ENCODE measurements at places on chromosomes 12 and 14.
A peak's percentile ranks its signal among the peaks of the same experiment; 100 is the strongest.

DNA sequence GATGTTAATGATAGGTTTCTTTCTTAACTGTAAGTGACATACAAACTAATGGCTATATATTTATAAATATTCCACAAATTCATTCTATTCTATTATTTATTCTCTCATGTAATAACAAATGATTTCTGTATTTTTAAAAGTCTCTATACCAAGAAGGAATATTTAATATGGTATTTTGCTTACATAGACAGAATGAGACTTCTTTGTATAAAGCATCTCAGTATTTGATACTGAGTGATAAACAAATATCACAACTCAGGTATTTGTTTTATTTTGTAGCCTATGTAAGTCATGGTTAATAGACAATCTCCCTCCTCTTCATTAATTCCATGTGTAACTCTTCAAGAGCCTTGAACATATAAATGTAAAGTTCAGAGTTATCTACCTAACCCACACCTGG, 18.0 kb downstream of the ATL1 start:
- no peak for DNase-seq

DNA sequence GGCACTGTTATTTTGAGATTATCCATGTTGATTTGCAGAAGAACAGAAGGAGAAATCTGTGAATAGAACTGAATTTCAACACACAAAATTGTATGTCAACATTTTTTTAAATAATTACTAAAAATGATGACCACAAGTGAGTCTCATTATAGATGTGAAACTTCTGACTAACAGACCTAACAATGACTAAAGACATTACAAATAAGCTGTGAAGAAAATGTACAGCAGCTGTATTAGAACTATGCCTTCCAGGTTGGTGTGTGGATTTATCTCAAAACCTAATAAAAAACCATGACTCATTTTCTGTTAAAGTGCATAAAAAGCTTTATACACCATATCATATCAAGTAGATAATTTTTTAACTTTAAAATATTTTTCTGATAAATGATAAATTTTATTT, 22.5 kb upstream of the FOXG1 start:
- DNase-seq = no peak

GRCh38 chr12:124745465-124745890, 118.2 kb downstream of the SCARB1 start:
- no peak for DNase-seq

DNA sequence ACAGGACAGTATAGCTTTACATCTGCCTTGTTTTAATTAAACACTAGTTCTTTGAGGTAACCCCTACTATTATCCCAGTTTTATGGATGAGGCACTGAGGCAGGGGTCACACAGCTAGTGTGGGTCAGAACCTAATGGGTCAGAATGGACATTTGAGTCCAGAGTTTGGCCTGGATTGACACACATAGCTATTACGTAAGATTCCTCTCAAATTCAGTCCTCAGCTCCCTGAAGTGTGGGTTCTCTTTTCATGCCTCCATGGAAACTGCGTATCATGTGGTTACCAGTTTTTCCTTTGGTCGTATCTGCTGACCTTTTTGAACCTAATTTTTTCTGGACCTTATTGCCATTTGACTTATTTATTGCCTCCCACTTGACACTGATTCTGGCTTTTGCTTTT, 40.4 kb downstream of the PSEN1 start:
- DNase-seq = no peak

DNA sequence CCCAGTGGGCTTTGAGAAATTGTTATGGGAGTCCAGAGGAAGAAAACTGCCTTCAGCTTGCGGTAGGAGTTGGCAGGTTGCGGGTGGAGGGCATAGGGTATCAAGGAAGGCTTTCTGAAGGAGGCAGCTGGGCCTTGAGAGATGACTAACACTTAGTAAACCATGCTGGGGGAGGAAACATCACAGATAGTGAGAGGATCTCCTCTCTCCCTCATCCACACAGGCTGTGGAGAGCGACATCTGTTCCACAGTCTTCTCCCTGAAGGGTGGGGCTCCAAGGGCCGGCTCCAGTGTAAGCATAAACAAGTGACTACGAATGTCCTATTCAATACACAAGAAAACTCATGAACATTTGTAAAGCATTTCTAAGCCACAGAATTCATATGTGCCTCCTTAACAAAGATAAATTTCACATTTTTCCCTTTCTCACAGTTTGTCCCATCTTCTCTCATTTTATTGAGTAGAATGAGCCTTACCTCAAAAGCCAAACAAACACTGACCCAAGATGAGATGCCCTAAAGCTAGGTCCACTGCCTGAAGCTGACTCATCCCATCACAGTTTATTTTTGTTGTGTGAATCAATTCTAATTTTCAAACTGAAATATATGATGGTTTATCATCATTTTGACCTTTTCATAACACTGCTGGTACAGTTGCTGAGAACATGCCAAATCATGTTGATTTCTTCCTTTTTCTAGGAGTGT, 227.9 kb downstream of the SLC25A21 start:
- DNase-seq = peak; percentile 17

DNA sequence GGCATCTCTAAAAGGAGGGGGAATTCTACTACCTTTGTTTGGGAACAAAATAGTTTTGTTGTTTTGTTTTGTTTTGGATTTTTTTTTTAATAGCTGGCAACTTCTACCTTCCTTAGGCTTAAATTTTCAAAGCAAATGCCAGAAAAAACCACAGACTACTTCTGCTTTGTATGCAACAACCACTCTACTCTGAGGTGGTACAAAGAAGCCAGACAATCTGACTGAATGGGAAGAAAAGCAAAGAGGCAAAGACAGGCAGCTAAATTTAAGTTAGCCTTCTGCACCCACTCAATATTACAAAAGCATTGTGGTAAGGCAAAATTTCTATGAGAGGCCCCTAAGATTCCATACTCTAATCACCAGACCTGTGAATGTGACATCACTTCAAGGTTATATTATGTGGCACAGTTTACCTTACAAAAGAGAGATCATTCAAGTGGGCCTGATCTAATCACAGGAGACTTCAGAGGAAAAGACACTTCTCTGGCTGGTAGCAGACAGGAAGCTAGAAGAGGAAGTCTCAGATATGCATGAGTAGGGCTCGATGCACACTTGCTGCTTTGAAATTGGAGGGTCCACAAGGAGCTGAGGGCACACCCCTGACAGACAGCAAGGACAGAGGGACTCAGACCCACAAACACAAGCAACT, 566.6 kb downstream of the RPS29 start:
- DNase-seq = no peak

GRCh38 chr12:74914378-74914777, 295.3 kb downstream of the KCNC2 start:
- DNase-seq = no peak

GRCh38 chr12:51405801-51406207, 14.6 kb upstream of the GALNT6 start:
- no peak for DNase-seq

- no peak for DNase-seq
These were observed 703 bp downstream of the TMED10 start for GRCh38 chr14:75175677-75176141.

GRCh38 chr12:11906286-11906935, 164.3 kb upstream of the BCL2L14 start:
- peak; percentile 64 for DNase-seq

DNA sequence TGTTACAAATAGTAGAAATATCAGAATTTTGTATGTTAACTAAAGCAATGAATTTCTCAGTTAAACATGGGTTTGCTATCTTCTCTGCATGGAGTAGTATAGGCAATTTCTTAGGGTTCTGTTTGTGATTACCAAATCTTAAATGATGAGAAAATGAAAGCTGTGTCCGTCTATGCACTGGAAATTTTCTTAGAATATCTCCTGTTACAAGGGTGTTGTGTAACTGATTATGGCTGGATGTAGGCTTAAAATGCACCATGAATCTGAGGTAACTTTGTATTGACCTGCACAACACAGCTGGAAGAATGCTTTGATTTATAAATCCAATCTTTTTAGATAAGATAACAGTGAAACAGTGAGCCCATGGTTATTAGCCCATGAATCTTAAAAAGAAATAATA, 17.8 kb downstream of the TRIP11 start:
- DNase-seq = no peak

DNA sequence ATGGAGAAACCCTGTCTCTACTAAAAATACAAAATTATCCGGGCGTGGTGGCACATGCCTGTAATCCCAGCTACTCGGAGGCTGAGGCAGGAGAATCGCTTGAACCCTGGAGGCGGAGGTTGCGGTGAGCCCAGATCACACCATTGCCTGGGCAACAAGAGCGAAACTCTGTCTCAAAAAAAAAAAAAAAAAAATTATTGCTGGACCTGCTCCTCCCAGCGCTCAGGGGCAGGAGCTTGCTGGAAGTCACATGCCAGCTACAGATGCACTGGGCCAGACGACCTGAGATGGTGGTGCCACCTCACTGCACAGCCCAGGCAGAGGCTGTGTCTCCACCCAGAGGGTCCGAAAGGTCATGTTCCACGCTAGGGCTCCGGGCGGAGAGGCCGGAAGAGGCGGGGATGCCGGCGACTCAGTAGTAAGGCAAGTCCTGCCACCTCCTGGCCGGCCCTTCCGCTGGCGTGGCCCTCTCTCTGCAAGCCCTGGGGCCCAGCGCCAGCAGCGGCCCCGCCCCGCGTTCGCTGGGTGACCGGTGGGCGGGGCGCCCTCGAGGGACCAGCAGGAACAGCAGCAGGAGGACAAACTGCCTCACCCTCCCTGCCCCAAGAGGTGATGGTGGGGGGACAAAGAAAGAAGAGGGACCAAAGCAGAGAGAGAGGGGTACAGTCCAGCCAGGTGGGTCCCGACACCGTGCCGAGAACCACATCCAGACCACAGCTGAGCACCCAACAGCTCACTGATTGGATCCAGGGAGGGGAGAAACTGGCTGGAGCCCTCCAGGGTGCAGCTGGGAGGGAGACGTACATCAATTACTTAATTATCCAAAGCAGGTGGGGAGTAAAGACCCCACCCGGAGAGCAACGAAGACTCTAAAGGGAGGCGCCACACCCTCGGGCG, 3.6 kb upstream of the RHOF start:
- peak; percentile 88 for DNase-seq

- peak; percentile 39 for DNase-seq
These were observed 26.5 kb downstream of the ZBTB42 start for GRCh38 chr14:104827177-104828055.

DNA sequence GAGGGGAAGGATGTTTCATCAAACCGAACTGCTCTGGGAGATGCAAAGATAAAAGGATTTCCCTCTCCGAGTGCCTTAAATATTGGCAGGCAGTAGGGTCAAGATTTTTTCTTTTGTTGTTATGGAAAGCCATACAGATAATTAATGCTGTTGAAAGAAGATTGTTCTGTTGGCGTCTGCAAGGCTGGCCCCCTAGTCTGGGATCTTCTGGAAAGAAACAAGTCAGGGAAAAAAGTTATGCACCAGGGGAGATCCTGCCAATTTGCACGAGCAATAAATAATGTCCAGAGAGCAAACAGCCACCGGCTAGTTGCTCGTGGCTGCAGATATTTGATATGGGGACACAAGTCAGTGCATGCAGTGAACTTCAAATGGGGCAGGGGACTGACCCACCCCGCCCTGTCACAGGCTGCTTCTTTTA, 202.1 kb upstream of the MYL2 start:
- DNase-seq = no peak

GRCh38 chr14:93083917-93084316, 31.8 kb downstream of the ITPK1 start:
- DNase-seq = no peak

DNA sequence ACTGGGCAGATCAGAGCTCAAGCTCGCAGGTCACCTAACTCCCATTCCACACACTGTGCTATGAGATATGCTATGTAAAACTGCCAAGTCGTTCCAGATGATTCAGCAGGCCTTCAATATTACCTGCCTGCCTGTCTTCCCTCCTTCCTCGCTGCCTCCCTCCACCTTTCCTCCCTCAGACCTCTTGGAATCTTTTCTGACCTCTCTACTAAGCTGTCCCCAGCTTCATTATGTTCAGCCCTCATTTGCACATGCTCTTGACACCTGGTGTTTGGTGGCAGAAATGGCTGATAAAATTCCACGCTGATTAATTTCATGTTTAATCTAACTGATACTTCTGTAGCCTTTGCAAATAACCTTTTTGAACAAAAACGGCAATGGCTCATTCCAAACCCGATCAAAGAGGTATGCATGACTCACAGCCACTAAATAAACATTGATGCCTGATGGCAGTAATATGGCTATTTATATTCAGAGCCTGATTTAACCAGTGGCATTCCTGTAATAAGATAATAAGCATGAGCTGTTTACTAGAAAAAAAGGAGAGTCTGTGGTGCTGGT, 130.8 kb upstream of the EGLN3 start:
- DNase-seq = peak; percentile 65

- no peak for DNase-seq
These were observed 17.8 kb upstream of the YAF2 start for GRCh38 chr12:42255866-42256261.

- DNase-seq = no peak
These were observed 25.4 kb downstream of the UTP20 start for GRCh38 chr12:101305226-101305779.

- no peak for DNase-seq
These were observed 19.0 kb downstream of the RPS6KA5 start for GRCh38 chr14:91041450-91041849.

DNA sequence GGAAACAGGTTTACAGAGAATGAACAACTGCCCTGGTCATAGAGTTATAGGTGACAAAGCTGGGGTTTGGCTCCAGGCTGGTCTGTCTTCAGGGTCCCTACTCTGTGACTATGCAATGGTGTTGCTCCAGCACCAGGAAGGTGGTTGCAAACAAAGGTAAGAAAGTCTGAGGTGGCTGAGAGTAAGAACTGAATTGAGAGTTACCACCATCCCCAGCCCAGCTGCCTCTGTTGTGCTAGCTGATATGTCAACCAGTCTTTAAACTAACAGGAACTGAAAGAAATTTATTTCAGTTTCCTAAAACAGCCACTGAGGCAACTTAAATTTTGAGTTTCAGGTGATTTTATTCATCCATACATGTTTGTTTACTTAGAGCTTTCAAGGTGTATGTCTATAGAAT, 111.0 kb upstream of the LRIG3 start:
- no peak for DNase-seq

DNA sequence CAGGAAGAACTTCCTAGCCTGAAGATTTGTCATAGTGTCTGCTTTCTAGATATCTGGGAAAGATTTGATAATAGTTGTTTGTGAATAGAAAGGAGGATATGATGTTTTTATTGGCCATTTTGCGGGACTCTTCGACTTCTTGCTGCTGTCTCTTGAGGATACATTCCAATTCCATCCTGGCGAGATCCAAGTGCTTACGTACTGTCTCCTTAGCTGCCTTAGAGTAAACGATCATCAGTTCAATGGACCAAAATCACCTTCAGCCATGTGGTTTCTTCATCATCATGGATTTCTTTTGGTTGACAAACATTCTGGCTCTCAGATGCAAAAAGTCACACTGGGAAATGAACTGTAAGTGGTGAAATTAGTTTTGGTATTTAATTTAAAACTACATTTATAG, 82.7 kb upstream of the SCN8A start:
- no peak for DNase-seq

- DNase-seq = no peak
These were observed 977 bp upstream of the TMEM120B start for GRCh38 chr12:121711361-121712189.
